Prostate gland (tissue), 2 donors: ENCODE measurements at places on chromosomes 3 and 15. TPM values are rescaled to one million over a fixed set of nuclear protein-coding genes. Genes with fewer than 3 reads are reported as not detected.

- DNase-seq = no peak
Measured at GRCh38 chr3:141597931-141598330, 111.1 kb downstream of the RASA2 start.

- peak; percentile 81 for DNase-seq
Measured at GRCh38 chr3:188153437-188154013, 432 bp upstream of the LPP start.

Gene WWTR1
- 47.5 TPM for total RNA-seq

Gene PTX3
- 0.97 TPM for total RNA-seq

DNA sequence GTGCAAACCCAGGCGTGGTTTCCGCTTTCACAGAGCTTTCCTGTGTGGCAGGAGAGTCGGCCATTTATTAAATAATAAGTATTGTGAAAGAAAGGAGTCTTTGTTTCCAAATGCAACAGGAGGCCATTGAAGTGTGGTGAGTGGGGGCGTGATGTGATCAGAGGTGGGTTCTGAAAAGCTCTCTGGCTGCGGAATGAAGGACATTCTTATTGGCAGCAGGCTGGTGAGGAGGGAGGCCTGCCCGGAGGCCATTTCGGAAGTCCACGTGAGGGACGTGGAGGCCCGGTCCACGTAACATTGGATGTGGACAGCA, 11.1 kb downstream of the ARNT2 start:
- no peak for DNase-seq

Gene TSC22D2
- 29.2 TPM for total RNA-seq

- DNase-seq = no peak
Measured at GRCh38 chr3:42387802-42388651, 22.4 kb downstream of the LYZL4 start.

- no peak for DNase-seq
Measured at GRCh38 chr3:123655400-123655799, 70.5 kb upstream of the HACD2 start.

GRCh38 chr3:14741510-14741909, 66.6 kb downstream of the C3orf20 start:
- no peak for DNase-seq

DNA sequence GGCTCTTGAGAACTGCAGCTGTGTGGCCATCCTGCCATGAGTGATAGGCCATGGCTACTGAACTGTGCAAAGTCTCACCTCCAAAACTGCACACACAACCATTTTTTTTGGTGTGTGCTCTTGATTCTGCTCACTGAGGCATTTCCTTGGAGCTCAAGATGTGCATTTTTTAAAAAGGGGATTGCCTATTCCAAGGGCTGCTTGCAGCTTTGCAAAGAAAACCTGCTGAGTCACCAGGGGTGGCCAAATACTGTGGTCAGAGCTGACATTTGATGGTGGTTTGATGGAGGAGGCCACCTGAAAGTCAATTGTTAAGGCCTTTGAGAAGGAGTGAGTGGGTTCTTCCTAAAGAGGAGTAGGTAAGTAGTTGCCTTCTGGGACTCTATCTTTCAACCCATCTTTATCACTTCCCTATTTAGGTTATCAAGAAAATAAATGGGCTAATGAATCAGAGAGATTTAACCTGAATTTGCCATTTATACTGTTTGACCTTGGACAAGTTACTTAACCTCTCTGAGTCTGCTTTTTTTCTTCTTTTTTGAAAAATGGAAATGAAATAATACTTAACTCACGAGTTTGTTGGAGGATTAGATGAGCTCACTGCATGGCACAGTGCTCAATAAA, 87.9 kb downstream of the CHST2 start:
- DNase-seq = no peak

GRCh38 chr15:68517285-68517761, 61.5 kb upstream of the CORO2B start:
- no peak for DNase-seq

Gene TEX9
- total RNA-seq = 8.7 TPM

DNA sequence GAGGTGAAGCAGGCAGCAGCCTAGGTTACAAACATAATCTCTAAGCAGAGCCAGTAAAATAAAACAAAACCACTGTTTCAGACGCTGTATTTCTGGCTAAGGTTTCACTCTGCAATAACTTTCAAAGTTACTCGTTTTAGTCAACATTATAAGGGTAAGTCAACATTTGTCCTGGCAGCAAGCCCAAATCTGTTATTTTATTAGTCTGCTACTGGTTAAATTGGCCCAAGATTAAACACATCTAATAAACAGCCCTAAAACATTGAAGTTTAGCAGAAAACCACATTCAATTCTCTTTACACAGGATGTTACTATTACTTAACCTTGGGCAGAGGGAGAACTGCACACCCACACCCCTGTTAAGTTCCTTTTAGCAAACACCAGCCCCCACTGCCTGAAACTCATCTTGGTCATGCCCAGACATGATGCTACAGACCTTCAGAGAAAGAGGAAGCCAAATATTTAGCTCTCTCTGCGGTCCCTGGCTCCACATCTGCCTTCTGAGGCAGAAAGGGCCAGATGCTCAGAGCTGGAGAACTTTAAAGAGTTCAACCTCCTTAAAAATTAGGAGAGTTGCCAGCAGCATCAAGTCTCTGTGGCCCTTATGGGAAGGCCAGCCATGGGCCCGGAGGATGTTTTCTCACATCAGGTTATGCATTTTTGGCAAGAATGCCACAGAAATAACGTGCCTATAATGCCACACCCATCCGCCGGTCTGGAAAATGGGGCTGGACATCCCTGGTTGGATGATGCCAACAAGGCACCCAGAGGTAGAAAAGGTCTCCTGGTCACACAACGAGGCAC, 17.9 kb downstream of the ARHGEF3 start:
- peak; percentile 93 for DNase-seq

GRCh38 chr15:50257924-50258323, 7.6 kb downstream of the HDC start:
- no peak for DNase-seq

Gene ACTC1
- 9.6 TPM for total RNA-seq

Gene SUCNR1
- not detected for total RNA-seq

GRCh38 chr3:81620849-81621248, 140.6 kb downstream of the GBE1 start:
- no peak for DNase-seq

GRCh38 chr15:87523516-87523915, 733.0 kb downstream of the NTRK3 start:
- no peak for DNase-seq

- no peak for DNase-seq
Measured at GRCh38 chr15:48781481-48782081, 29.3 kb downstream of the CEP152 start.

GRCh38 chr3:129656659-129657247, 50.3 kb upstream of the PLXND1 start:
- DNase-seq = no peak

GRCh38 chr3:196486263-196486662, 17.3 kb downstream of the RNF168 start:
- no peak for DNase-seq

DNA sequence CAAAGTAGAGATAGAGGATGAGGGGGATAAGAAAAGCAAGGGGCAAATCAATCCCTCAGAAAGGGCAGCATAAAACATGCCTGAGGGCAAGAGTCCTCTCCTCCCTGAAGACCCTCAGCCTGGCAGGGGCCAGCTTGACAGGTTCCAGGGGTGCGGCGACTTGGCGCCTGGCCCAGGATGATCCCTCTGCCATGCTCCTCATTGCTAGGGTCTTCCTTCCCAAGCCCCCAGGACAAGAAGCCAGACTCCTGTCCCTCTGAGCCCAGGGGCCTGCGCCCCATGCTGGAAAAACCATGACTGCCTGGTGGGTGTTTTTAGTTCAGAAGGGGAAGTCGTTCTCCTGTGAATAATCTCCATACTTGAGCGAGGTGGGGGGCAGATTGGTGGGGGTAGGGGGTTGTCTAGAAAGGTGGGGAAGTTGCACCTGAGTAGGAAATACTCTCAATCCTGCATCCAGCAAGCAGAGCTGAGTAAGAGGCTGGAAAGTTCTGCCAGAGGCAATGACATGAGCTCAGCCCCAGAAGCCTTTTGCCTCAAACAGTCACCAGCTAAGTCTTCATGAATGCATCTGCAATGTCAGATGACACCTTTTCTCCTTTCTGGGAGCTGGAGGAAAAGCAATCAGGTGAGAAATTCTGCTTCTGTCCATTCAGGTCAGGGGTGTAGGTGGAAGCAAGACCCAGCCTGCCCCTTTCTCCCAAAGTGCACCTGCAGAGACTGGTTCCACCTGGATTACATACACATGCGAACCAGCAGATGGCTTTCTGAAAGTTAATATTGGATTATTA, 18.3 kb downstream of the SLC12A8 start:
- DNase-seq = no peak

DNA sequence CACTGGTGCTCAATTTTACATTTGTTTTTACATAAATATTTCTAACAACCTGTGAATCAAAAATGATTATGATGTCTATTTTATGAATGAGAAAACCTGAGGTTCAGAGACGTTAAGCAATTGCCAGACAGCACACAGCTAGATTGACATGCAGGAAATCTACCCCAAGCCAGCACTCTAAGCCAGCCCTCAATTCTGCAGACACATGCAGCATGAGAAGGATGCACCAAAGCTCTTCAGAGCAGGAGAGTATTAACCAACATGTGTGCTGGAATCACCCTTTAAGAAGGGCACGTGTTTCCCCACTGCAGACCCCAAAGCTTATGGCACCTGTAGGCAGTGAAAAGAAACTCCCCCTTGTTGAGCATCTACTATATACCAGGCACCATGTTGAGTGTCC, 126.1 kb upstream of the ARHGEF3 start:
- no peak for DNase-seq

GRCh38 chr3:10941972-10942371, 50.6 kb upstream of the SLC6A1 start:
- no peak for DNase-seq

- DNase-seq = no peak
Measured at GRCh38 chr3:197339841-197340520, 41.6 kb upstream of the DLG1 start.

Gene DZIP1L
- 10.2 TPM for total RNA-seq

Gene TRMT10C
- 13.7 TPM for total RNA-seq

DNA sequence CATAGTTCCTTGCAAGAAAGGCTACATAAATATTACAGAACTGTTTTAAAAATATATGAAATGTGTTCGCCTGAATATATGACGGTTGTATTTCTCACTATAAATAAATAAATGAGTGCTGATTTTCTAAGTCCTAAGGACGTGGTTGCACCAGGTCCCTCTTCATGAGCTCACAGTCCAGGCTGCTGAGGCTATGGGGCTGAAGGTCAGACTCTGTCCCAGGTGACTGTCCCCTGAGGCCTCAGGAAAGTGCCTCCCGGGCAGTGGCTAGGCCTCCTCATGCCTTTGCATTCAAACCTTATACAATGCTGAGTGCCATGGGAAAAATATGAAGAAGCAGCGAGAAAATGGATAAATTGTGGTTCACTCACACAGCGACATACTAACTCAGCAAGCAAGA, 43.5 kb upstream of the SSR3 start:
- DNase-seq = no peak

GRCh38 chr3:196344663-196345062, 6.5 kb upstream of the TM4SF19 start:
- no peak for DNase-seq

DNA sequence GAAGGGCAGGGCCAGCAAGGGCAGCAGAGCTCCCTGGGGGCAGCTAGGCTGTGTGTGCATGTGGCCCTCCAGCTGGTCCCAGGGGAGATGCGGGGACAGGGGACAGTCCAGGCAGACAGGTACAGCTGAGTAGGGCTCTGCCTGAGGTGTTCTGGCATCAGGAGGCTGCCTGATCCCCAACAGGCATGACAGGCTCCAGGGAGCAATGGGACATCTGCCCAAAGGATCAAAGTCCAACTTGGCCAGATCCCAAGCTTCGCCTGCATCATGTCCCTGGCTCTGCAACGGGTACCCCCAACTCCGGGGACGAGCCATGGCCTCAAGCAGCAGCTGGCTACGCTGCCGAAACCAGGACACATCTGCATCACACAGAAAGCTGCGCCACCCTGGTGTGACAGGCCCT, 21.8 kb downstream of the ATRIP start:
- no peak for DNase-seq

Gene MEX3B
- 47.6 TPM for total RNA-seq

DNA sequence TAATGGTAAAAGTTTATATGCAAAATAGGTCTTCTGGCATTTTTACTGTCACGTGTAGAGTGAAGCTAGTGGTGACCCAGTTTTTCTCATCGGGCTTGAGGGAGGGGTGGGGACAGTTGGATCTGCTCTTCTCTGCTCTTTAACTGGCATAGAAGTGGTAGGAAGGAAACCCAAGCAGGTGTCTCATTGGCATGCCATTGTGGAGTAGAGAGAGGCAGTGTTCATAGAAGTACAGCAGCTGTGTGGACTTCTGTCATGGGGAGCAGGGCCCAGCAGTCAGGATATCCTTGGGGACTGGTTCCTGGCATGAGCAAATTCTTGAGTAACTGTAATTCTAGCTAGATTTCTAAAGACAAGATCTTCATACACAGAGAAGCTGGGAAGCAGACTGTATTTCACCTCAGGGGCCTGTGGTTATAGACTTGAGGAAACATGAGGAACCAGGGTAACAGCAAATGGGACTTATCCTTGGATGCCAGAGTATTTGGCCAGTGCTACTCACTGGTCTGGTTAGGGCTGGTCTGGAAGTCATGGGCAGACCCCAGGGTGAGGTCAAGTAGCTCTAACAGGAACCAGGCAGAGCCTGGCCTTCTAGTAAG, 42.9 kb downstream of the CDIN1 start:
- DNase-seq = no peak

DNA sequence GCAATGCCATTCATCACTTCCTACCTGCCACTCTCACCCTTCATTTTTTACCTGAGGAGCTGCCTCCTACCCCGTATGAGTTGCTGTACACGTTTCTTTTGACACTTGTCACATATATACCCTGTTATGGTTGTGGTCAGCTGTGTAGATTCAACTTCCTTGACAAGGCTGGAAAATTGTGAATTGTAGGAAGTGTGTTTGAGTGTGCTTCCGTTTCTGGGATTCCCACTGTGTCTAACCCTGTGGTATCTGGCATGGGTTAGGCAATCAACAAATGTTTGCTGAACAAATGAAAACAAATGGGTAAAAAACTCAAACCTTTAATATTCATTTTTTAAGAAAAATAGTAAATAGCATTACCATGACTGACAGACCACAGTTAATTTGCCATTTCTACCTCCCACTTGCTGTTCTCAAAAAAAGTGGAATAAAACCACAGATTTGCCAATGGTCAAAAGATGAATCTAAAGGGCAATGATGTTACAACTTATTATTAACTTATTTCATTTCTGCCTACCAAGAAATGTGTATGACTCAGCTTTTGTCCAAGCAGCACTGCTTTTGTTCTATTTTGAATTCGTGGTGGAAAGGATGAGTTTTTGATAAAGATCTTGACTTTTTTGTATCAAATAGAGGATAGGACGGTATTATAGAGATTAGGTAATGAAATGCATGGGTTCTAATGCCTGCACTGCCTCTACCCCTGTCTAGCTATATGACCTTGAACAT, 404.6 kb downstream of the LPP start:
- DNase-seq = no peak

Gene IL12A
- total RNA-seq = 1.3 TPM
